IPS DF 19.7 (cell line): ENCODE measurements at places on chromosomes 7 and 10.

GRCh38 chr10:23341004-23341403, 3.6 kb downstream of the C10orf67 start:
- DNase-seq, result no peak

- DNase-seq, result peak; percentile 45
These were observed 41.3 kb downstream of the CCDC6 start for GRCh38 chr10:59865101-59865500.

DNA sequence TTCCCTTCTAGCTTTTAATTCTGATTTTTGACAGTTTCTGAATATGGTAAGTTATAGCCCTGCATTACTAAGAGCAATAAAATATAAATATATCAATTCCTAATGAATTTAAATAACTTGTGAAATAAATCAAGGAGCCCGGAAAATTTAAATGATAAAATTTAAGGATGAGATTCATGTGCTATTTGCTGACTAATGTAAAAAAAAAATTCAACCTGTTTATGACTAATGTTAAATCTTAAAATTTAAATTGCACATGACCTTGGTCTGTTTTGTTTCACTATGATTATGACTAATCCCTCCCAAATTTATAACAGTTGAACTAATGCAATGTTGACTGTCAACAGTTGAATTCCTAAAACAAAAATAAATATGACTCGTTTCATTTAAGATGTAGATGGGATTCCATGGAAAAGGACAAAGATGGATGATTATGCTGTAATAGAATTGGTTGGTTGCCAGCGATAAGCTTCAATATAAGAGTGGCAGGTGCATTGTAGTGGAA, 419.9 kb downstream of the NRG3 start:
- DNase-seq, result no peak

GRCh38 chr7:121180436-121181063, 148.2 kb upstream of the WNT16 start:
- DNase-seq, result no peak

DNA sequence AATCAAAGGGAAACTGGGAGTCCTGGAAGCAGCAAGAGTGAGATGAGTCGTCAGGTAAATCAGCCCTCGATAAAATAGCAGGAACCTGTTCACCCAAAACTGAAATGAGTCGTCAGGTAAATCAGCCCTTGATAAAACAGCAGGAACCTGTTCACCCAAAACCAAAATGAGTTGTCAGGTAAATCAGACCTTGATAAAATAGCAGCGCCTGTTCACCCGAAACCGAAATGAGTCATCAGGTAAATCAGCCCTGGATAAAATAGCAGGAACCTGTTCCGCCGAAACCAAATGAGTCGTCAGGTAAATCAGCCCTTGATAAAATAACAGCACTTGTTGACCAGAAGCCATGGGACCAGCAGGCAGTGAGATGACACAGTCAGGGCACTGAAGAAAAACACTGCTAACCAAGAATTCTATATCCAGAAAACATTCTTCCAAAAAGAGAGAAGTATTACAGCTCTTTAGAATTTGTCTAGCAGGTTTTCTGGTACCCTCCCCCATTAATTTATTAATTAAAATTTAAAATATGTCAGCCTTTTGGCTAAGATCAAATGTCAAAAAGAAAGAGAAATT, 3.4 kb upstream of the CYP2E1 start:
- no peak for DNase-seq

- no peak for DNase-seq
These were observed 339.3 kb upstream of the PFKP start for GRCh38 chr10:2728087-2728486.

GRCh38 chr7:85413718-85414117, 226.9 kb upstream of the SEMA3D start:
- DNase-seq, result no peak

DNA sequence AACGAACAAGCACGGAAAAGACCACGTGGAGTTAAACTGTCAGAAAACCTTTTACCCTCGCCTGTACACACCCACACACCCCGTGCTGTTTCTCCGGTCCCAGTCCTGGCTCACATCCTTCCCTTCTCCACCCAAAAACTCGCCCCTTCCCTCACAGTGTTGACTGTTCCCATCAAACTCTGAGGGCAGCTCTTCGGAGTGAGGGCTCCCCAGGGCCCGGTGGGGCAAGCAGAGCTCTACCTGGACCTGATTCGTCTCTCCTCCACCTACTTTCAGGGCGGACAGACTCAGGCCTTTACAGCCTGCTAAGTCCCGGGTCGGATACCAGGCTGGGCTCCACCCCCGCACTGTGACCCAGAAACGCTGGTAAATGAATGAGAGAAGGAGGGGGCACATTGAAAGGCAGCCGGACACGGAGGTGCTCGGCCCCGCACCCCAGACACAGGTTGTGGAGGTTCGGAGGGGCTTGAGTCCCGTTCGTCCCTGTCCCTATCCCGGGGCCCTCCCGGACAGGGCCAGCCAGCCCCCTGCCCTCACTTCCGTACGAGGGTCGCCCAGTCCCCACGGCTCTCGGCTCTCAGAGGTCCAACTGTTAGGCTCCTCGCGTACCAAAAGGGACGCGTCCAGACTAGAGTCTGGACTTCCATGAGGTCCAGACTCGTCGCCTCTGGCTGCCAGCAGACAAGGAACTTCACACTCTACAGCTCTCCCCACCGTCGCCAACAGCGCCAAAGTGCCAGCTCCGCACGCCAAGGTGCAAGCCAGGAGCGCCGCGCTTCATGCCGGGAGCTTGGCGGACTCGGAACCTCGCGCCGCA, 31.7 kb upstream of the ASL start:
- peak; percentile 17 for DNase-seq

DNA sequence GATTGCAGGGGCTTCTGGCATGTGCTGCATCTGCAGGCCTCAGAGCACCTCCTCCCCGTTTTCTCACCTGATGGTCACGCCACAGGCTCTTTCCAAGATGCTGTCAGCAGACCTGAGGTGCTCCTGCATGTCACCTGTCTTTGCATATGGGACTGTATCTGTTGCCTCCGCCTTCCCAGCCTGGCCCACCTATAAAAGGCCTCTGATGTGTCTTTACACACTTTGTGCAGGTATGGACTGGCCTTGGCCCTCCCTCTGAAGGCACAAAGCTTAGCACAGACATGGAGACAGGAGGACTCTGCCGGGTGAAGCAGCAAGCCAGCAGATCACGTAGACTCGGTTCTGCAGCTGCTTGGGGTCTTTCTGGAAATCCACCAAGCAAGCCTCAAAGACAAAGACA, 220.9 kb upstream of the PPP2R2D start:
- DNase-seq, result no peak

GRCh38 chr10:132364594-132364970, 32.4 kb upstream of the PWWP2B start:
- no peak for DNase-seq

GRCh38 chr10:1115607-1115955, 59.4 kb downstream of the WDR37 start:
- DNase-seq, result no peak

DNA sequence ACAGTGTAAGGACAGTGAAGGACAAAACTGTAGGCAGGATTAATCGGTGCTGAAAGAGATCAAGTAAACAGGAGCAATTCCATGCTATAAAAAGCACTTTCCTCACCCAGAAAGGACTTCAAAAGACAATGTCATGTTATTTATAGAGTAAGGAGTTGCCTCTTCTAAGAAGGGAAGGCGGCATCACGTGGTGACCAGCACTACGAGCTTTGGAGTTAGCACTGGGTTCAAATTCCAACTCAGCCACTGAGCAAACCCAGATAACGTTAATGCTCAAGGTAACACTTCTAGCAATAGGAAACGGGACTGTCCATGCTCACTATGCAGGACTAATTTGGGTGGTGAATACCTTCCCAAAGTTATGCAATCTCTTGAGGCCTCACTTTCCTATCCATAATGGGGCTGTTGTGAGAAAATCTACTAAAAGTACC, 715 bp upstream of the PANK1 start:
- no peak for DNase-seq

DNA sequence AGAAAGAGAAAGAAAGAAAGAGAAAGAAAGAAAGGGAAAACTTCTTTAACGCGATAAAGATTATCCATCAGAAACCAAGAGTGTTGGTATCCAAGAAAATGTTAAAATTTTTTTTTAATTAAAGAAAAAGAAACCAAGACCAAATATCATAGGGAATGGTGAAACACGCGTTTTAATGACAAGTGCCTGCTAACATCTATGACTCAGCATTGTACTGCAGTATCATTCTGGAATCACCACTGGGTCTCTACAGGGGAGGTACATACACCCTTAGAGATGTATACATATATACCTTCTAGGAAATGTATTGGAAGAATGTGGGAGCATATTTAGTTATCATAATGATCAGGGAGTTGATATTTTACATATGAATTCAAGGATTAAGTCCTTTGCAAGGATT, 32.1 kb upstream of the PIK3AP1 start:
- no peak for DNase-seq

DNA sequence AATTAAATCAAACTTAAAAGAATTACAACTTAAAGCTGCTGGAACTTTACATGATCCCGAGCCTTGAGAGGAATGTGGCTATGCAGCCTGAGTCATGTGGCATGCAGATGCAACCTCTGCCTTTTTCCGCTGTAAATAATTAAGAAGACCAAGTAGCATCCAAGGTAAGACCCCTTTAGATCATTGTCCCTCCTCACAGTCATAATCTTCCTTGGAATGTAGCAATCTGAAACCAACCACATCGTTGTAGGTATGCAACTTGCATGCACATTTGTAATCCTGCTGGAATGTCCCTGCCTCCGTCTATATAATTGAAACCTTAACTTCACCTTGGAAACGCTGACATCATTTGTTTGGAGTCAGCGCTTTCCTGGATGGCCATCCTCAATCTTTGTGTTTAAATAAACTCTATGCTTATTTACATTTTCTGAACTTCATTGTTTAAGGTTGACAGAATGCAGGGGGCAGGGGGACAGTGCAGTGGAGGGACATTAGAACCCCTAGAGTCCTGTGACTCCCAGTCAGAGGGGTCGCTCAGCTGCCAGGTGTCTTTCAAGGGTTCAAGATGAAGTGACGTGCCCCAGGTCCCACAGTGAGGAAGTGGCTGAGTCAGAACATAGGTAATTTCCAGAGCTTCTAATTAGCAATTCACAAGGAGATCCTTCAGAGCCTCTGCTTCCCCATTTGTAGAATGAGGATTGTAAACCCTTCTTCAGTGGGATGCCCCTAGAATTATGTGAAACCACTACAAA, 110.7 kb downstream of the RALA start:
- DNase-seq, result peak; percentile 30

- DNase-seq, result no peak
These were observed 637.1 kb downstream of the GATA3 start for GRCh38 chr10:8691498-8692017.

DNA sequence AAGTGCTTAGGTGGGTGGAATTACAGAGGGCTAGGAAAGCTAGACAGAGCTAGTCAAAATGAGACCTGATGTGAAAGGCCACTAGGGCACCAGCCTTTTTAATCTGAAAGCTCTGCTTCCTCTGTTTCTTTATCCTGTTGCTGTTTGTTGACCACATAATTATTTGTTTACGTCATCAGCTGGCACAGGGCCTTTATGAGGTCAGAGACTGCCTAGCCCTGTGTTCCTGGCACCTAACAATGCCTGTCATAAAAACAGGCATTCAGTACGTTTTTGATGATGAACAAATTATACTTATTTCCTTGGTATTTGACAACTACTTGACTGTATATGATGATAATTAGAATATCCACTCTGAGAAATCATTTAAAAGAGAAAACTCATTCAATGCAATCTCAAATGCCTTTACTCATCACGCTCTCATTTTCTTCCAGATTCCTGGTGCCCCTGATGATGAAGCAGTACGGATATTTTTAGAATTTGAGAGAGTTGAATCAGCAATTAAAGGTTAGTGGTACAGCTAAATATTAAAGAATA, 26.0 kb downstream of the RBM17 start:
- DNase-seq, result no peak

DNA sequence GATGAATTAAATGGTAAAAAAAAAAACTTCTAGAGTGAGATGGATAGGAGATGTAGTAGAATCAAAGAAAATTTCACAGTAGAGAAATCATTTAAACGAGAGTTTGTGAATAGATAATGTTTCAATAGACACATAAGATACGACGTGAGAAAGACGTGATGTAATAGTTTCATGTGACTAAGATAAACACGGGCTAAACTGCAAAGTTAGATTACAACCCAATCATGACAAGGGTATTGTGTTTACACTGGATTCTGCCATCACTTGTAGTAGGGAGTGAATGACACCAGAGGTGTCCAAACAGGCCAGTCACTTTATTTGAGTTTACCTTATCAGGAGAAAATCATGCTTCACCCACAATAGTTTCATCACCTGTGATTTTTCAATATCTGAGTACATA, 21.6 kb downstream of the SEMA3D start:
- no peak for DNase-seq

- peak; percentile 30 for DNase-seq
These were observed 495 bp downstream of the EIF3B start for GRCh38 chr7:2354939-2355704.

GRCh38 chr7:1239803-1240516, 7.3 kb downstream of the UNCX start:
- no peak for DNase-seq

DNA sequence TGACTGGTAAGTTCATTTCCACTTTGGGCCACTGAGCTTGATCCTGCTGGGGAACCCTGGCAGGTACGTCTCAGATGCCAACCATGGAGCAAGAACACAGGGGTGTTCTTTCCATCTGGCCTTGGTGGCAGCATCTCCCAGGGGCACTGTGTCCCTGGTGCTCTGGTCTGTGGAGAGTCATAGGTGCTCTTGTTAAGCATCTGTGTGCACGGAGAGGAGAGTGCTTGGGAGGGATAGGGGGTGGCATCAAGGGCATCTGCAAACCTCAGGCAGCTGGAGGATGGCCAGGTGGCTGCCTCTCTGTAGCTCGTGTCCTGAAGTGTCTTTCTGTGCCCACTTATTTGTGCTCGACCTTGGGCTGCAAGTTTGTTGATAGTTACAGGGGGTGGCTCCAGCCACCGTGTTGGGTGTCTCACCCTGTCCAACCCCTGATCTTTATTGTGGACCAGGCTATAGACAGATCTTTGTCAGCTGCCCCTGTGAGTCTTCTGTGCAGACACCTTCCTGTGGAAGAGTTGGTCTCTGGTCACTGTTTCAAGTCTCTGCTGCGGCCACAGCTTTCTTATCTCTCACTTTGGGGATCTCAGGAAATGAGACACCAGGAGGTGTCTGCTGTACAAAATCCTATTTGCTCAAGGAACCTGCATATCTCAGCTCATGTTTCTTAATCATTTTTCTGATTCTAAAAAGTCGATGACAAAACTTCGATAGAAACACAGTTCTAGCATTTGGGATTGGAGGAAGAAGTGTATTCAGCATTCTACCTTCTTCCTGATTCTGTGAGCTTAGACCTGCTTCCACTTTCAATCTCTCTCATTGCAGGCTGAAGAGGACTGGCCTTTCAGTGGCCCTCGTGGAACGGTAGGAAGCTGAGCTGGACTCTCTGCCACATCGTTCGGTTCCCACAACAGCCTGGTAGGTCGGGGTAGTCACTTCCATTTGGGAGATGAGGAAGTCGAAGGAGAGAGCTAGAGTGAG, 17.2 kb upstream of the GIMAP8 start:
- no peak for DNase-seq

- no peak for DNase-seq
These were observed 32.0 kb downstream of the NRAP start for GRCh38 chr10:113631684-113632367.

- DNase-seq, result no peak
These were observed 151.5 kb downstream of the PFKFB3 start for GRCh38 chr10:6354168-6354772.

- DNase-seq, result no peak
These were observed 772 bp downstream of the HDAC9 start for GRCh38 chr7:18496341-18496700.
